CD8-positive, alpha-beta T cell (primary cell): ENCODE measurements at places on chromosomes 11 and 22.

DNA sequence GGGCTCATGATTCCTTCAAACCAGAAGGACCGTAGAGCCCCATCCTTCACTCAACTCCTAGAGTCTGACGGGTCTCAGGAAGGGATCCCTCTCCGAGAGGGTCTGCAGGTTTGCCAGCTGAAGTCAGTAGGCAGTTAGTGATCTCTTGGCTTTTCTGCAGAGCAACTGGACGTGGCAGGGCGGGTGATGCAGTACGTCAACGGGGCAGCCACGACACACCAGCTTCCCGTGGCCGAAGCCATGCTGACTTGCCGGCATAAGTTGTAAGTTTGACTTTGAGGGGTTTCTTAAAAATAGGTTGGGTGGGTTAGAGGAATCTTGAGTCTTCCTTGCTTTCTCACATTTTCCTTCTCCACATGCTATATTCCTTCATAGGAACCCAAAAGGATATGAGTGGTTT is 33.3 kb upstream of the RAB1B start:
- no peak for DNase-seq

- no peak for DNase-seq
Observed at GRCh38 chr11:76371170-76371569, 9.8 kb downstream of the THAP12 start.

- DNase-seq: peak; percentile 48
Observed at GRCh38 chr22:25235547-25236290, 16.3 kb downstream of the CRYBB2 start.

DNA sequence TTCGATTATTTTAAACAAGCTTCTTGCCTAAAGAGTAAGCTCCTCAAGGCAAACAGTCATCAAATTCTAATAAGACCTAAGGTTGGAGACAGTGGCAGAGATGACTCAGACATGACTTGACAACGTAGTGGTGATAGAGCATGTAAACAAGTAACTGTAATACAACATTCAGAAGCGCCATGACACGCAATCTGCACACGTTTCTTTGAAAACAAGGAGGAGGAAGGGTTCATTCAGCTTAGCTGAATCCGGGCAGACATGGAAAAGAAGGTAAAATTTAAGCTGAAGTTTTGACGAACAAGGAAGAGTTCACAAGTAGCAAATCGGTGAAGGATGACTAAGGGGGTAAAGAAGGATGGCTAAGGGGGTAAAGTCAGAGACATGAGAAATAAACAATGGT is 152.4 kb upstream of the ZC3H12C start:
- DNase-seq: no peak

GRCh38 chr22:20740222-20740951 is 33.5 kb upstream of the SERPIND1 start:
- no peak for DNase-seq

- DNase-seq: no peak
Observed at GRCh38 chr11:111654601-111655000, 52.4 kb downstream of the SIK2 start.

- no peak for DNase-seq
Observed at GRCh38 chr11:60947700-60948099, 4.3 kb downstream of the SLC15A3 start.

- DNase-seq: no peak
Observed at GRCh38 chr22:29145321-29146072, 60.2 kb upstream of the EMID1 start.

DNA sequence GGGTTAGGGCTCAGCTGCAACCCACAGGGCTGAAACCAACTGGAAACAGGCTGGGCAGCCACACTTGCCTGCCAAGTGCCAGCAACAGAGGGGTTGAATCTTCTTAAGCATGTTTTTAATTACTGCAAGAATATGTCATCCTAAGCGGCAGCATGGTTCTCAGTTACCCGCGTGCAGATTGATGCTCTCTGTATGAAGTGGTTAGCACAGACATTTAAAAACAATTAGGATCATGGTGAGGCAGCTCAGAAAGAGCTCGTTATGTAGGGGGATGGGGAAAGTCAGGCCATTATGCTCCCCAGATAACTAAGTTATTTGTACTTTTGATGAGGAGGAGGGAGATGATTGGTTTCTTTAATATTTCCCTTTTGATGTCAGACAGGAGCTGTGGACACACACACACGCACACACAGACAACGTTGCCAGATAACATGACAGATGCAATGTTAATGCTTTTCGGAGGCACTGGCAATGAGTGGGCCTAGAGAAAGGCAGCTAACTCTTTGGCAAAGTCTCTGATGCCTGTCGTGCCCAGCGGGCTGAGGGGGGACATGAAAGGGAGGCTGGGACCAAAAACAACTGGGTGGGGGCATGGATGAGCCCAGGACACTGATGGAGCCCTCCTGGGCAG is 389.7 kb downstream of the NXPE2 start:
- no peak for DNase-seq
